PC-9 (cell line): ENCODE measurements at places on chromosomes 11 and 22. TPM values are rescaled to one million over a fixed set of nuclear protein-coding genes. Genes with fewer than 3 reads are reported as not detected.

- no peak within 1 kb of the TSS for H3K27ac ChIP-seq
- H3K4me3 ChIP-seq: no peak within 1 kb of the TSS
- no peaks in the 10 kb centered on the region for H3K36me3 ChIP-seq
- DNase-seq: no peak
- no peaks in the 10 kb centered on the region for H3K27me3 ChIP-seq
- H3K4me1 ChIP-seq: no peaks in the 10 kb centered on the region
Measured at GRCh38 chr22:19524170-19525115, at the start of gene CLDN5. TSS of gene CLDN5 (minus strand) at chr22:19524410. CDS start at chr22:19524255, 155 bp downstream.

GRCh38 chr11:124934862-124935547 lies 842 bp downstream of the HEPACAM start:
- H3K36me3 ChIP-seq: no peaks in the 10 kb centered on the region
- no peak overlapping the region for H3K4me3 ChIP-seq
- no peak overlapping the region for H3K27ac ChIP-seq

GRCh38 chr22:50151571-50152537 lies 18.7 kb upstream of the PANX2 start:
- no peak overlapping the region for H3K4me3 ChIP-seq
- no peaks in the 10 kb centered on the region for H3K4me1 ChIP-seq

DNA sequence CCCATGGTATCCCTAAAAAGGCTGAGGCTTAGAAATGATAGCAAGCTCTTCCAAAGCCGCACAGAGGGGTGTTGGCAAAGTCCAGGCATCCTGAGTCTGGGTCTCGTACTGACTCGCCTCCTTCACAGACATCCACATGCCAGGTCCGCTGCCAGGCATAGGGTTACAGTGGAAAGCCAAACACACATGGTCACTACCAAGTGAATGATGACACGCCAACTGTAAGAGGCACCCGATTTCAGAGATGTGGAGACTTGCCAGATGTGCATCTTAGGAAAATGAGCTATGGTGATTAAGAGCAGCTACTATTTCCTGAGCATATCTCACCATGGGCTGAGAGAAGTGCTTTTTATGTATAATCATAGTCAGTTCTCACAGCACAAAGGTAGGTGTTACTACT lies 314.9 kb downstream of the MIAT start:
- no peak for DNase-seq
- no peaks in the 10 kb centered on the region for H3K36me3 ChIP-seq
- H3K4me3 ChIP-seq: no peak overlapping the region

DNA sequence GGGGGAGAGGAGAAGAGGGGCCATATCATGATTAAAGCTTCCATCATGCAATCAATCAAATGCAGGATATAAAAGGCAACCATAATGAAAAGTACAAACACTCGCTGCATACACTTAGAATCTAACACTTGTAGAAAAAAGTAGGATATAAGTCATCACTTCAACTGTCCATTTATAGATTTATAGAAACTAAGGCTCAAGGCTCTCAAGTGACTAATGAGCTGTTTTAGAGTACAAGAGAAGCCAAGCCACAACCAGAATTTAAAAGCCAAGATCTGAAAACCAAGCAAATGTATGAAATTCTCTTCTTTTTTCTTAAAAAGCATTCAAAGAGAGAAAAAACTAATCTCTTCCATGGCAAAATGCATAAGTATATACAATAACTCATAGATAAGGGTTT lies 160.2 kb upstream of the BLID start:
- no peak overlapping the region for H3K27ac ChIP-seq
- H3K27me3 ChIP-seq: no peaks in the 10 kb centered on the region
- no peak overlapping the region for H3K4me3 ChIP-seq
- DNase-seq: no peak
- H3K4me1 ChIP-seq: no peaks in the 10 kb centered on the region
- H3K36me3 ChIP-seq: no peaks in the 10 kb centered on the region

DNA sequence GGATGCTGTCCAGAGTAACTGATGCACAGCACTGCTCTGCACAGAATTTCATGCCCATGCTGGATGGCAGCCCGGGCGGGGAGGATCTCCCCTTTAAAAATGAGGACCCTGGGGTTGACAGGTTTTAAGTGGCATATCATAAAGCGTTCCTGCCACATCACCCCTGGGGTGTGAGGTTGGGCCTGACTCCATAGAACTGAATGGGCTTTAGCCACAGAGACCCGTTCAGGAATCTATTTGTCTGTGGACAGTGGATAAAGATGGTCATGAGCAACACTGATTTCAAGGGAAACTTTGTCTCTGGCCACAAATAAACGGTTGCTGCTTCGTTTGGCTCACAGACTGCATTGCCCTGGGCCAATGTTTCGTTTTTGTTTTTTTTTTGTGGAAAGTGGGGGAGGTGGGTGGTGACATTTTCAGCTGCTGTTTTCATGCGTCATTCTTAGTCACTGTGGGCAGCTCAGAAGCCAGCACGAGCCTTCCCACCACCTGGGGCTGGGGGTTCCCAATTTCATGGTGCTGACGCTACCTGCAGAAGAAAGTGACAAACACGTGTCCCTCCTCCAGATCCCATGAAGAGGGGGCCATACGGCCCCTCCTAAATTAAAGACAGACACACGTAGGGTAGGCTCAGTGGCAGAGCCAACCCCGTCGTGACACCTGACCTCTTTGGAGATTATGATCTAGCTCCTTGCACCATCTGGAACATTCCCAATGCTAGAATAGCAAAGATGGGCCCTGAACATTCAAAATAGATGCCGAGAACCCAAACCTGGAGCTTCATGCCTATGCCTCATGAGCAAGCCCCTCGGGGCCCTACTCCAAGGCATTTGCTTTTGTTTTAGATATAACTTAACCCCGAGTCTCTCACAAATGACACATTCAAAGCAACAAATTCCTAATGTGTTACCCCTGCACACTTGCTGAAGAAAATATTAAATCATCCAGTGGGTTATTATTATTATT lies 54.8 kb upstream of the PHF21B start:
- H3K27me3 ChIP-seq: no peaks in the 10 kb centered on the region
- no peaks in the 10 kb centered on the region for H3K36me3 ChIP-seq
- peaks cover 31% of the 10 kb centered on the region for H3K4me1 ChIP-seq
- H3K4me3 ChIP-seq: peak overlapping the region; percentile 4; the same call in 1 of the 2 replicates
- H3K27ac ChIP-seq: peak overlapping the region; percentile 17; the same call in 1 of the 2 replicates

GRCh38 chr11:2261436-2262230 lies 8.8 kb downstream of the ASCL2 start:
- H3K36me3 ChIP-seq: no peaks in the 10 kb centered on the region
- H3K27me3 ChIP-seq: no peaks in the 10 kb centered on the region
- no peak overlapping the region for H3K27ac ChIP-seq
- DNase-seq: no peak
- H3K4me1 ChIP-seq: peaks cover 8% of the 10 kb centered on the region

DNA sequence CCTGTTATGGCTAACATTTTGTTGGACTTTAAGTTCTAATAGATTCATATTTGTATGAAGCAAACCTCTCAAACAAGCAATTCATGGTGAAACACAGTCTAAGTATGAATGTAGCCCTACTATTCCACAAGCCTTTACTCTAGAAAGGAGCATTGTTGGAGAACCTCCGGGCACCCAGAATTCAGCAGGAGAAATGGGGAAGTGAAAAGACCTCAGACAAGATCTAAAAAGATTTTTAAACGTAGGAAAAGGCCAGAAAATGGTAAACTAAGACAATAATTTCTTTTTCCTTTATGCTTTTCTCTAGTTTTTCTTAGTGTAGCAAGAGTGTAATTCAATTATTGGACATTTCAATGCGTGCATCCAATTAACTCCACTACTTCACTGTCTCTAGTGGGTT lies 426.4 kb downstream of the INSC start:
- no peak for DNase-seq
- no peak overlapping the region for H3K4me3 ChIP-seq
- H3K27me3 ChIP-seq: no peaks in the 10 kb centered on the region
- no peak overlapping the region for H3K27ac ChIP-seq
- H3K4me1 ChIP-seq: no peaks in the 10 kb centered on the region
- no peaks in the 10 kb centered on the region for H3K36me3 ChIP-seq

DNA sequence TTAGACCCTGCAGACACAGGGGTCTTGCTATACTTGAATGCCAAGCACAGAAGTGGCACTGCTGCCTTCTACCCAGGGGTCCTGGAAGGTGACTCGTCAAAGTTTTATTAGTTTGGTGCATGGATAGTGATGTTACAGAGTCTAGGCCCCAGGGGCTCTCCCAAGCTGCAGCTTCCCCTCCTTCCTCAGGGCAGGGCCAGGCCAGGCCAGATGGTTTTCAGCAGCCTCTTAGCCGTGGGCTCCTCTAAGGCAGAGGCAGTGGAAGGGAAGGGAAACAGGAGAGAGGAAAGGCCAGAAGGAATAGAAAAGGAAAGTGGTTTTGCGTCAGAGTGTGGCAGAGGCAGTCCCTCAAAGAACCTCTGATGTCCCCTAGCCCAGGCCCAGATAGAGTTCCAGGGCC lies 21.9 kb downstream of the ANKK1 start:
- peaks cover 97% of the 10 kb centered on the region for H3K27me3 ChIP-seq
- no peak overlapping the region for H3K4me3 ChIP-seq
- DNase-seq: no peak
- H3K4me1 ChIP-seq: no peaks in the 10 kb centered on the region
- H3K27ac ChIP-seq: no peak overlapping the region

- no peak overlapping the region for H3K27ac ChIP-seq
- no peaks in the 10 kb centered on the region for H3K27me3 ChIP-seq
- no peak for DNase-seq
Measured at GRCh38 chr11:125890447-125891100, 3.1 kb downstream of the HYLS1 start.

TEX54 gene
- not detected in 2 replicates for total RNA-seq

TMEM45B gene
- total RNA-seq: 11.4 and 13.3 TPM in 2 replicates
